AG04449 (cell line): ENCODE measurements at places on chromosomes 13 and 19.

- no peak for DNase-seq
These were observed 4.2 kb upstream of the JSRP1 start for GRCh38 chr19:2260341-2260805.

- no peak for DNase-seq
These were observed 248.0 kb upstream of the MAB21L1 start for GRCh38 chr13:35724446-35724845.

DNA sequence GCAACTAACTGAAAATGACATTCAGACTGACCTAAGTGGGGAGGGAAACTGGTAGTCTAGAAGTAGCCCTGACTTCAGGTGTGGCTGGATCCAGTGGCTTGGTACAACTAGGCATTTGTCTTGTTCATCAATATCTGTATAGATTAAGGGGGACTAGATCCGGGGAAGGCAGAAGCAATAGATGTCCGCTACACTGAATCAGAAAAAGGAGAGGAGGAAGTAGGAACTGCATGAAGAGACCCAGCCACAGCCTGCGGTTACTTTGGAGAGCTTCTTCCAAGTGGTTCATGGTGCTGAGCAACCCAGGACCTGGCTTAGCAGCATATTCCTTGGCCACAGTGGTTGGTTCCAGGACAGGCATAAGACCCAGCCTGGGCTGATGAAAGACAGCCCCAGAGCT lies 9.9 kb upstream of the PRODH2 start:
- DNase-seq = no peak

DNA sequence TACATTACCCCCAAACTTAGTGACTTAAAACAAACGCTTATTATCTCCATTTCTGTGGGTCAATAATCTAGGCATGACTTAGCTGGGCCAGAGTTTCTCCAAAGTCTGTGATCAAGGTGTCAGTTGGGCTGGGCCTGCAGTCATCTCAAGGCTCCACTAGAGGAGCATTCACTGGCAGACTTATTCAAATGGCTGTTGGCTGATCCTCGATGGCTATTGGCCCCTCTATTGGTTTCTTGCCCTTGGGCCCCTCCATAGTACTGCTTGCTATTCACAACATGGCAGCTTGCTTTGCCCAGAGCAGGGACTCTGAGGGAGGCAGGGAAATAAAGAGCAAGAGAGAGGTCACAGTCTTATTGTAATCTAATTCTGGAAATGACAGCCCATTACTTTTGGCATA lies 57.6 kb downstream of the RCBTB2 start:
- DNase-seq = no peak

DNA sequence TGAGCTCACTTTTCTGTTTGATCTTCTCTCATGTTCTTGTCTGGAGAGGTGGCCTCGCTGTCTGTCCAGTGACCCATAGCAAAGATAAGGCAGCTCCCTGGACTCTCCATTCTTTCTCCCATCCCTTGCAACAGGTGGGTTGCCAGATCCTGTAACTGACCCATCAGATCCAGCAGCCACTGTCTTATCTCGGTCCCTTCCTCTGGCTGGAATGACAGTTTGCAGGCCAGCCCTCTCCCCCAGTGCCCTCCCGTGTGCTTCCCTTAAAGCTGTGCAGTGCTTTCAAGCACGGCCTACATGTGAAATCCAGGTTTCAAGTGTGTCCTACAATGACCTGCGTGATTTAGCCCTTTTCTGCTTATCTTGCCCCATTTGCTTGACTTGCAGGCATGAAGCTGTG lies 3.7 kb downstream of the GTF3A start:
- DNase-seq = no peak

- no peak for DNase-seq
These were observed 370.4 kb upstream of the NBEA start for GRCh38 chr13:34571716-34572115.

GRCh38 chr13:19071161-19071936 lies 110.3 kb downstream of the TUBA3C start:
- DNase-seq = no peak

DNA sequence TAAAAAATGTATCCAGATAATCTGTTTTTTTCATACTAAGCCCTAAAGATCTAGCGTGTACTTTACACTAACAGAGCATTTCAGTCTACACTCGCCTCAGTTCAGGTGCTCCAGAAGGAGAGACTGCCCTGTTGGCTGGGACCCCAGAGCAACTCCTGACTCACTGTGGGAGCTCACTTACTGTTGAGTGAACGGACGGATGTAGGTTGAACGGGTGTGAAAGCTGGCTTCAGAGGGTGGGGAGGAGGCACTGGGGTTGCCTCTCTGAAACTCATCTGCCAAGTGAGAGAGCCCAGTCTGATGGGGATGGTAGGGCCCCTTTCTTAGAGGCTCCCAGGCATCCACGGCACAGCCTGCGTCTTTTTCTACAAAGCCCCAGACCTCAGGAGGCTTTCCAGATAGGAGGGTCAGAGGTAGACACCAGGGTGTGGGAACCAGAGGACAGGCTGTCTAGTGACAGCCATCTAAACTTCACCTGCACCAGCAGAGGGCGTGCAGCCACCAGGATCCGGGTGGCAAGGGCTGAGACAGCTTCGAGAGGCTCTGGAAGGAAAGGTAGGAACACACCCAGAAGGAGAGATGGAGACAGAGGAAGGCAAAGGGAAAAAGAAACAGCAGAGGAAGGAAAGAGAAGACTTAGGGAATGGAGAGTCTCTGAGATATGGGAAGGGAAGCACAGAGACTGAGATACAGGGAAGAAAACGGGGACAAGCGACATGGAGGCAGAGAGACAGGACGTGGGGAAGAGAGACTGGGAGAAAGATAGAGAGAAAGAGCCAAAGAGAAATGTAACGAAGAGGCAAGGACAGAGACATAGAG lies 3.7 kb downstream of the KASH5 start:
- no peak for DNase-seq

DNA sequence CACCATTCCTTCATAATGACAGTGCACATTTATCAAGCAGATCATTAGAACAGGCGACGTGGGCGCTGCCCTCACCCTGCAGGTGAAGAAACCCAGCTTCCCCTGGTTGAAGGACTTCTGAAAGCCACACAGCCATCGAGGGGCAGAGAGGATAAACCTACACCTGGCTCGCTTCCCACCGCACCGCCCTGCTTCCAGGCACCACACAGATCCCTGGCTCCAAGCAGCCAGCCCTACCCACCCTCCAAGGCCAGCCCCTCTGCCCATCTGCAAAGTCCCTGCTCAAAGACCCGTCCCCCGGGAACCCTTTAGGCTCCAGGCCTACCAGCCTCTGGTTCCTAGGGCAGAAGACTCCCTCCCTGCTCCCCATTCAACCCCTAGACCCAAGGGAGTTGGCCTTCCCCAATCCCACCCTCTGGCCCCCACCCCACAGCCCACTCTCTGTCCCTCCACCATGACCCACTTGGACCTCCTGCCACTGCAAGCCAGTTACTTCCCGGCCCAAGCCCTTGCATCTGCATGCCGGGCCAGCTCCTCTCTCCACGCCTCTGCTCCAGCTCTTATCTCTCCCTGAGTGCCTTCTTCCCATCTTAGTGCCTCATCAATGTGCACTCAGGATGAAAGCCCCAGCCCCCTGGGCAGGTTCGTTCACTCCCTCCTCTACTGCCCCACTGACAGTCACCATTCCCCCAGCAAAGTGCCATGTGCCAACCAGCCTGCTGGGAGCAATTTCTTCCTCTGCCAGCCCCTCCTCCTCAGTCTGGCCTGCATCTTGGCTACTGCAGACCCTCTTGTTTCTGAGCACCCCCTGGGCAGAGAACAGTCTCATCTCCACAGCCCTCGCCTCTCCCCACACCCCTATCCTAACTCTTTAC lies 28.0 kb downstream of the PEPD start:
- DNase-seq = no peak

DNA sequence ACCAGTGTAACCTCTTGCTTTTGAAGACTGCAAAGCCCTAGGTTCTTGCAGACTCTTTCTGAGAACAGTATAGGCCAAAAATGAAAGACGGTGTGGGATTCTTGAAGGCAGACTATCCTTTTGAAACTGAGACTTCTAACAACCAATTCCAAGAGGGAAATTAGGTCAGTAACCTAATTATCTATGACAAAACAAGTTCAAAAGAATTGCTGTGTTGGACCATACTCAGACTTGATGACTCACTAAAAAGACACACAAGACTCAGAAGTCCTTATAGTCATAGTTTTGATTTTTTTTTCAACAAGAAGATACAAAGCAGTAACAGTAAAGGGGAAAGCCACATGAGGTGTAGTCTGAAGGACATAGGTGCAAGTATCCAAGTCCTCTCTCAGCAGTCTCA lies 624.0 kb upstream of the GPC6 start:
- DNase-seq = no peak

DNA sequence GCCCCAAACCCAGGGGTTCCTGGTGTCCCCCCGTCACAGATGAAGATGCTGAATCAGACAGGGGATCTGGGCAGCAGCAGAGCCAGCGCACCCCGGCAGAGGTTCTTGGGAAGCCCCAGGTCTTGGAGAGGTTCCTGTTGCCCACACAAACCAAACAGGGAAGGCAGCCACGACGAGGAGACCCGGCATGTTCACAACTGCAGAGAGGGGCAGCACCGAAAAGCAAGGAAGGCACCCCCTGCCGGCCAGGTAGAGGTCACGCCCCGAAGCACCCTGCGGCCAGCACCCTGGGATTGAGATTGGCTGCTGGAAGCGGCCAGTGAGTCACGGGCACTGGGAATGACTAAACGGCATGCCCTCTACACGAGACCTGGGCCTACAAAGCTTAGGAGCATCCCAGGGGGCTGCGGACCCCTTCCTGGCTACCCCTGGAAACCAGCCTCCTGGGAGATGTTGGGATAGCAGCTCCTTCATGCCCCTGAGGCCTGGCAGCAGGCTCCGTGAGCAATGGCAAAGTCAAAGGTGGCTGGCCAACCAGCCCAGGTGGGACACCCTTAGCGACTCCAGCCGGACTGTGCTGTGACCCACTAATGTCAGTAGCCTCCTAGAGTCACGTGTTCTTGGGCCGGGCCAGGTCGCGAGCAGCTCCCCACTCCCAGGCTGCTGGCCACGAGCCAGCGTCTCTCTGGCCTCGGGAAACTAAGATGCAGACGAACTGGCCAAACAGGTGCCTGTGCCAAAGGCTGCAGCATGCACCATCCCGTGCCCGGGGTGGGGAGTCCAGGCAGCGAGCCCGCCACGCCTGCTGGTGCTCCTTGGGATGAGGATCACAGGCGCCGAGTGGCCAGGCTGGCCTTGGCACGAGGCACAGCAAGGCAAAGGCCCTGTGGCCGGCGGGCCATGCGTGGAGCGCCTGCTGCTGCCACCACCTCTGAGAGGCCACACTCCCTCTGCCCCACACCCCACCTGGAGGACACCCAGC lies 43.2 kb downstream of the MLLT1 start:
- no peak for DNase-seq

DNA sequence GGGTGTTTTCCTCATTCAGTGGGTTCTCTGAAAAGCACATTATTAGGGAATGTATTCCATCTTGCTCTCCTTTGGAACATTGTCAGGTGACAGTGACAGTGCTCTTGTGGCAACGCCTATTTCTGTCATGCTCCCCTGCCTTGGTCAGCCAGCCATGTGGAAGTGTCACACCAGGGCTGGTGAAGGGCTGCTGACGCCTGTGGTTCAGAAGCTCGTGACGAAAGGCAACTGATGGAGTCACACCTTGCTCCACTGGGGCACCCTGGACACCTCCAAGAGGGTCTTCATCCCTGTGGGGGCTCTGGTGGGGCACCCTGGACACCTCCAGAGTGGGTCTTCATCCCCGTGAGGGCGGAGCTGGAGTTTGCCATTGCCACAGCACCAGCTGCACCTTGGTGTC lies 68.9 kb upstream of the GPR183 start:
- no peak for DNase-seq

DNA sequence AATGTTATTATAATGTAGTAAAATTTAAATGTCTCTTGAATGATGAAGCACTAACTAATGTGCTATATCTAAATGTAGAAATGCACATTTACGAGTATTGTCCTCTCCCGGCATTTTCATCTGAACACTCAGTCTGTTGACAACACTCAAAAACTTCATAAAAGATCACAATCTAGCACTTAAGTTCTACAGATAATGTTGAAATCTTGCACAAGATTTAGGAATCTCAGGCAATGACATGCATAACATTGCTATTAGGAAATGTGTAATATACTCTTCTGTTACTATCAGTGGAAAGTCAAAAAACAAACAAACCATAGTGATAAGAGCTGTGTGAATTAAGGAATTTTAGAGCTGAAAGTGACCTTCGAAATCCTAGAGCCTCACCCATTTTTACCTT lies 37.5 kb upstream of the XPO4 start:
- peak; percentile 21 for DNase-seq

DNA sequence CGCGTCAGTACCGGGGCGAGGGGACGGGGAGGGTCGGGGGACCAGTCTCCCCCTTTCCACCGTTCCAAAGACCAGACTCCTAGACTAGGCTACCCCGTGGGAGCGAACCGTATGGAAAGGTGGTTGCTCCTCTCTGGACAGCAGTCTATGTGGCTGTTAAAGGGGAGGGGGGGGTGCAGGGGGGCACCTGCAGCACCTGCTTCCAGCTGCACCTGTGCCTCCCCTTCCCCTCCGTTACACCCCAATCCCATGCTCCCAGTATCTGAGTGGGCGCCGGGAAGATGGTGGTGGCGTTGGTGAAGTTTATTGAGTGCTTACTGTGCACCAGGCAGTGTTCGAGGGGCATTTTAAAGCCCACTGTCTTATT lies 557 bp downstream of the ZNF524 start:
- no peak for DNase-seq

- no peak for DNase-seq
These were observed 66.6 kb downstream of the GADD45B start for GRCh38 chr19:2542341-2543069.

- DNase-seq = no peak
These were observed 66.5 kb upstream of the USPL1 start for GRCh38 chr13:30551189-30551588.

DNA sequence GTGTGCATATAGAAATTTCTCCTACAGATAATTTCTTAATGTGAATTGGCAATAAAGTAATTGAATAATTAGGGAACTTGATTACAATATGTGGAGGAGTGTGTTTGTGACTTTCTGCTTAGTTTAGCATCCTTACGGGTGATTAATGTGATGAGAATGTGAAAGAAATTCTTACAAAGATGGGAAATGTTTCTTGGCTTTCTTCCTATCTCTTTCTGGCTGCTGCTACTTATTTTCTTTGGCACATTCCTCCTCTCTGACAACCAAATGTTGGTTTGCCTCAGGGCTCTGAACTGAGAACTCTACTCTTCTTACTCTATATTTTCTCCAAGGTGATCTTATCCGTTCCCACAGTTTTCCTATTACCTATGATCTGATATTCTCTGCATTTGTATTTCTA lies 300.1 kb downstream of the TBC1D4 start:
- no peak for DNase-seq

GRCh38 chr13:101283782-101284181 lies 132.5 kb downstream of the NALCN start:
- DNase-seq = no peak

DNA sequence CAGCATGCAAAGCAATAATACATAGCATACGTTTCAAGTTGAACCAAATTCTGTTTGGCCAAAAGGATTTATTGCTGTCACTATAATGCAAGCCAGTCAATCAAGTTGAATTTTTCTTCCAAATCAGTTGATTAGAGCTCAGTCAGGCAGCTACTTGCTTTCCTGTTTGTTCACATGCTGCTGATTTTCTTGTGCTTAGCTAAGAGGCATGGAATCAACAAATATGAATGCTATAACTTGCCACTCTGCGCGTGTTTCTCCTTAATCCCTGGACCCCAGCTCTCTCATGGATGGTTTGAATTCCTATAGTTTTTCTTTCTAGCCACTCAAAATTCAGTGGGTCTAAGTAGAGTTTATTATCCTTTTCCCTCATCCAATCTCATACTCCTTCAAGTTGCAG lies 311.3 kb downstream of the KLF5 start:
- no peak for DNase-seq
